Mammary epithelial cell (primary cell): ENCODE measurements at places on chromosomes 4 and X. TPM values are rescaled to one million over a fixed set of nuclear protein-coding genes. Genes with fewer than 3 reads are reported as not detected.

The BEX1 gene
- 0.09 TPM for polyA plus RNA-seq

The FABP2 gene
- polyA plus RNA-seq = not detected

GRCh38 chr4:124650614-124651013 lies 61.9 kb downstream of the ANKRD50 start:
- no peak for DNase-seq

DNA sequence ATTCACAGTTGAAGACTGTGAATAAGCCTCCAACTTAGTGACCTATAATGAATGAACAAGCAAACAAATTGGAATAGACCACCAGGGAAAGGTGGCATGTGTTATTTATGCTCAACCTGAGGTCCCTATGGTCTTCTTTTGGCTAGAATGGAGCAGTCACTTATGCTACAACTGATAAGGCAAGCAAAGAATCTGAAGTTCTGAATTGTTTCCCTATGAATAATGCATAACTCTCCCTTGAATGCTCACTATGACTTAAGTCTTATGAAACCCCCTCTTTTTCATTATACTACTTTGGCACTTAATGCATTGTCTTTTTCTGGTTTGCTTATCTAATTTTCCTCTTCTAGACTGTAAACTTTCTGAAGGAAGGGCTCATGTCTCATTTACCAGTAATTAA lies 2.6 kb downstream of the GIMD1 start:
- no peak for DNase-seq

DNA sequence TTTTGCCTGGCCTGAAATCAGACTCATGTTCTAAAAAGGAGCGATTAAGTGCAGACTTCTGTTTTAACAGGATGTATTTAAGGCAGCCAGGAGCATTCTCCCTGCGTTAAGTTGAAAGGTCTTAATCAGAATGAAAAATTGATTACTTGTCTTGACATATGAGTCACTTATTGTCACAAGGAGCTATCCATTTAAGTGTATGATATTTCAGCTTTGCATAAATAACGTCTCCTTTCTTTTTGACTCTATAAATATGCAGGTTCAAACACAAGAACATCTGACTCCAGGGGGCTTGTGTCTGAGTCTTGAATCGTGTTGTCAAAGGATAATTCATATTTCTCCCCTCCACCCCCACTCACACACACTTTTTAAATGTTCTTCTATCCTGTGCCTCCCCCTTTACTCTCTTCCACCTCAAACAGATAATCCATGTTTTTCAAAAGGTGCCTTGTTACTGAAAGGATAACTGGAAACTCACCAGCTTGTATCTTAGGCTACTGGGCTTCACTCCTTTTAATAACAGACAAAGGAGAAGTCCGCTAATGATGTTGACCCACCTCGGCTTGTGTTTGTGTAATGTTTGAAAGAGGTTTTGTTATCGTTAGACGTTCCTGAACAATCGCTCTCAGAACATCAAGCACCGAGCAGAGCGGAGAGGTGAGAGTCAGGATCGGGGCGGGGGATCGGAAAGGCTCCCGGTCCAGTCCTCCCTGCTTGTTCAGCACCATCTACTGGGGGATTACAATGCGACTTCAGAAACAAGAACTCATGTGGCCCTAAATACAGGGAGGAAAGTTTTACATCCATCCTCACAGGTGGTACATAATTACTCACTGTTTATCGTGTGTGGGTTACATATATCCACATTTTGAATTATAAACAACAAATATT lies 107.5 kb upstream of the RPL34 start:
- DNase-seq = peak; percentile 20

DNA sequence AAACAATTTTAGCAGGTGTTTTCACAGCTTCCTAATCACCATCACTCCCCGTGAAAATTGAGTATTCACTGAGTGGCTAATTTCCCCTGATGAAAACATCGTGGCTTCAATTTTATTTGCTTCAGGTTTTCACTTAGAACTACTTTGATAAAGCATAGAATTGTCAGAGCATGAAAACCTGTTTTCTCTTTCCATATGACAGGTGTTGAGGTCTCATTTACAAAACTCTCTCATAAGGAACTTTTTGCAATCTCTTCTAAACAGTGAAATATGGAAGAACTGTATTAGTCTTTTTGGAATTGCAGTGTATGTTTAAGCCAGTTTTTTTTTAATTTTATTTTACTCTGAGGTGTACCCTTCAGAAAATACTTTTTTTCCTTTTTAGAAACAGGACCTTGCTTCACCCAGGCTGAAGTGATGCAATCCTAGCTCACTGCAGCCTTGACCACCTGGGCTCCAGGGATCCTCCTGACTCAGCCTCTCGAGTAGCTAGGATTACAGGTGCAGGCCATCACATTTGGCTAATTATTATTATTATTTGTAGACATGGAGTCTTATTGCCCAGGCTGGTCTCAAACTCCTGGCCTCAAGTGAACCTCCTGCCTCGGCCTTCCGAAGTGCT lies 111.2 kb upstream of the RAPGEF2 start:
- DNase-seq = no peak

GRCh38 chr4:139709660-139710059 lies 44.0 kb downstream of the MGST2 start:
- no peak for DNase-seq

GRCh38 chr4:139144911-139145551 lies 32.0 kb downstream of the ELF2 start:
- DNase-seq = no peak

DNA sequence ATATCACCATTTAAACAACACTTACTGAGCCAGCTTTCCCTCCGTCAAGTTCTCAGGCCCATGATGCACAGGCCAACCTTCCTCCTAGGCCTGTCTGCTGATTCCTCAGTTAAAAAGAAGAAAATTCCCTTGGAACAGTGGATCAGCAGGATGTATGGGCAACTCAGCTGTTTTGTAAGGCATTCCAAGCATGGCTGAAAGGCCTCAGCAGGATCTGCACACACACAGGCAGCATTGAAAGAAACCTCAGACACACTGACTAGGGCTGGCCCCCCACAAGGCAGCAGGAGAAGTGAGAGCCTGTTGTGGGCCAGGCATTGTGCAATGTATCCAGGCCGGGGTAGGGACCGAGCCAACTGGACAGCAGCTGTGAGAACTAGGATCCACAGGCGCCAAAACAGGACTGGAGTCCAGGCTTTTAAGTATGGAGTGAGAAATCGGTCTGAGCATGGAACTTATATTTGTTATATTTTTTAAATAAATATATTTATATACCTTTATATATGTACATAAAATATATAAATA lies 171.4 kb downstream of the NWD2 start:
- no peak for DNase-seq

DNA sequence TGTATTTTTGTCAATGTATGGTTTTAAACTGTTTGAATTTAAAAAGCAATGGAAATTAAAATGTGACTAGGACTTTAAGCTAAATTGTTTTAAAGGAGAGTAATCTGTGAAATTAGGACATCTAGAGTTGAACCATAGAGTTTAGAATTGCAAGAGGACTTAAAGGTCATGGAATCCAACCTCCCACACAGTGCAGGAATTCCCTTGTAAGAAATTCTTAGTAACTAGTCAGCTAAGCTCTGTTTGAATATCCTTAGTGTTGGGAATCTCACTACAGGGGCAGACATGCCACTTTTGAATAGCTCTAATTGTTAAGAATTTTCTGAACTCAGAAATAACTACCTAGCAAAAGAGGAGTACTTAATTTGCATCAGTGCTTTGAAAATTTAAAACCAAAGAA lies 292.9 kb downstream of the IL1RAPL1 start:
- DNase-seq = no peak
